Activated CD8-positive, alpha-beta memory T cell treated with anti-CD3 and anti-CD28 coated beads for 1 hour (primary cell): ENCODE measurements at places on chromosomes 12 and 14.
A peak's percentile ranks its signal among the peaks of the same experiment; 100 is the strongest.

DNA sequence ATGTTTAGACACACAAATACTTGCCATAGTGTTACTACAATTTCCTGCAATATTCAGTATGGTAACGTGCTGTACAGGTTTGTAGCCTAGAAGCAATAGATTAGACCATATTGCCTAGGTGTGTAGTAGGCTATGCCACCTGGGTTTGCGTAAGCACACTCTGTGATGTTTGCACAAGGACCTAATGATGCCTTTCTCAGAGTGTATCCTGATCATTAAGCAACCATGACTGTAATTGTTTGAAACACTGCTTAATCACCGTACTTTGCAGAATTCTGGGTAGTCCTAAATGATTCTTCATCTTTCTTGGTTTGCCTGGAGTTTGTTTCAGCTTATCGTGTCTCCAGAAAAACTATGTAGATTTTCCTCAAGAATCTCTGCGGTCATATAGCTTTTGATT, 11.2 kb upstream of the TCP11L2 start:
- DNase-seq: no peak

GRCh38 chr12:81245907-81246570, 168.2 kb downstream of the ACSS3 start:
- DNase-seq: no peak

DNA sequence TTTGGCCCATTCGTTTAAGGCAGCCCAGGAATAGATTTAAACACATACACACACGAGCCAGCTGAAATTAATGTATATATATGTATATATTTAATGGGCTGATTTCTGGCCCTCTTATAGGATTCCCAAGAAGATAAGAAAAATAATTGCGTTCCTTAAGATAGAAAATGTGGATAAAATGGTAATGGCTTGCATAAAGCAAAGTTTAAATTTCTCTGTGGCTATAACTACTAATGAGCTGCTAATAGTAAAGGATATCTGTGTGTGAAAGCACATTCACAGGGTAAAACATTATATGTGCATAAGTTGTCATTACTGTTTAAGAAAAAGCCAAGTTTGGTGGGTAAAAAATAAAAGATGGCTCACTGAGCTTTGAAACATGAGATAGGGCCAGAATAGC, 133.6 kb upstream of the AMIGO2 start:
- no peak for DNase-seq

GRCh38 chr12:88733008-88733407, 152.7 kb upstream of the KITLG start:
- DNase-seq: no peak

DNA sequence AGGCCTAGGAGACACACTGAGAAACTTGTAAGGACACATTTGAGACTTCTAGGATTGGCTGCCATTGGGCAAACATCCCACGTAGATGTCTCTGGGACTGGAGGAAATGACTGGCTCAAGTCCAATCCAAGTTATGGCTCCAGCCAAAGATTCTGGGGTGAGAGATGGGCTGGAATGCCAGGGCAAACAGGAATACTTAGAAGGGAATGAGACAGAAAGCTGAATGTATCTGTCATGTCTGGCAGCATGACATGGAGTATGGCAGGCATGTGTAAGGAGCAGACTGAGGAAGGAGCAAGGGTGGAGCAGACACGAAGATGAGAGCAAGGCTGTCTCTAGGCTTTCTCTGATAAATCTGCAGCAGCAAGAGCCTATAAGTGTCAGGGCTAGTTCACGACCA, 209.2 kb downstream of the PHLDA1 start:
- no peak for DNase-seq

- no peak for DNase-seq
Measured at GRCh38 chr12:6941782-6942181, 1.8 kb upstream of the RNU7-1 start.

GRCh38 chr12:114684098-114684869, at the start of gene TBX3:
TBX3 (minus strand) TSS chr12:114684175; CDS start chr12:114683200, 975 bp downstream.
- DNase-seq: peak; percentile 3

DNA sequence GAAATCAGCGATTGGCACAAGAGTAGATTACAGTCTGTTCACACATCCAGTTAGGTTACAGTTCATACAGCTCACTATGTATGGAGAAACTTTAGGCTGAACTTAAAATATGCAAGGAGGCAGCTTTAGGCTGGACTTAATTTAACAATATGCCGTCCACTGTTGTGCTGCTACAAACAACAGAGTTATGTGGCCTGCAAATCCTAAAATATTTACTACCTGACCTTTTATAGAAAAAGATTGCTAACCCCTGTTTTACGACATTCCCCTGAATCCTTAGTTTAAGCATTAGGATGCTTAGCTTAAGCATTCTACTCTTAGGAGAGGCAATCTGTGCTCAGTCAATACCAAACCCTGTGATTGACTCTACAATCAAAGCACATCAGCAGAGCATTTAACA, 50.9 kb downstream of the DAO start:
- no peak for DNase-seq

DNA sequence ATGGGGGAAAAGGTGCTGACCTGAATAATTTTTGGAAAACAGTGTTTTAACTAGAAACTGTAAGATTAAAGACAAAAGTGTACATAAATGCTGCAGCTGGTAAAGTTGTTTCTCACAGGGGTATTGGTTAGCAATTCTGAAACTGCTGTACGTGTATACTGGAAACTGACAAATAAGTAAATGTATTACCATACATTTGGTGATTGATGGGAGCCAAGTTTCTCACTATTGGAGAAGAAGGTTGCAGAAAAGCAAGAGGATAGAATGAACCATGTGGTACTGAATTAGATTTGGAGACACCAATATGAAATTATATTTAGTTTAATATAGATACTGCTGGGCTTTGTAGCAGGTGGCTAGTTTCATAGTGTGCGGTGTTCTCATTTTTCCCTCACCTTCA, 19.6 kb upstream of the FBXO33 start:
- no peak for DNase-seq

DNA sequence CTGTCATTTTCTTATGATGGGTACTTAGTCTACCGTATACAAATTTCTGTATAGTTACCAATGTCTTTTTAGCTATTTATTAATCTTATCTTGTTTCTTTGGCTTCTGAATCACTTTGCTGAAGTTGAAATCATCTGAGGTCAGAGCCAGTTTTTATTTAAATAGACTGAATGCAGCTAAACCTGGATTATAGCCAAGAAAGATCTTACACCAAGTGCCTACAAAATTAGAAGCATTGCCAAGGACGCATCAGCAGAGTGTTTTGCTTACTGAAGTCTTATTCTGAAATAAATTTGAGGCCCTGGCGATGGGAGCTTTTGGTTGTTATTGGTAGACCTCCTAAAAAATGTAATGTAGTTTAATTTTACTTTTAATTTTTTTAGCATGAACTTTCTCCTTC, 128.2 kb downstream of the RGS6 start:
- no peak for DNase-seq

GRCh38 chr12:128055567-128055966, 211.4 kb upstream of the TMEM132C start:
- DNase-seq: no peak

DNA sequence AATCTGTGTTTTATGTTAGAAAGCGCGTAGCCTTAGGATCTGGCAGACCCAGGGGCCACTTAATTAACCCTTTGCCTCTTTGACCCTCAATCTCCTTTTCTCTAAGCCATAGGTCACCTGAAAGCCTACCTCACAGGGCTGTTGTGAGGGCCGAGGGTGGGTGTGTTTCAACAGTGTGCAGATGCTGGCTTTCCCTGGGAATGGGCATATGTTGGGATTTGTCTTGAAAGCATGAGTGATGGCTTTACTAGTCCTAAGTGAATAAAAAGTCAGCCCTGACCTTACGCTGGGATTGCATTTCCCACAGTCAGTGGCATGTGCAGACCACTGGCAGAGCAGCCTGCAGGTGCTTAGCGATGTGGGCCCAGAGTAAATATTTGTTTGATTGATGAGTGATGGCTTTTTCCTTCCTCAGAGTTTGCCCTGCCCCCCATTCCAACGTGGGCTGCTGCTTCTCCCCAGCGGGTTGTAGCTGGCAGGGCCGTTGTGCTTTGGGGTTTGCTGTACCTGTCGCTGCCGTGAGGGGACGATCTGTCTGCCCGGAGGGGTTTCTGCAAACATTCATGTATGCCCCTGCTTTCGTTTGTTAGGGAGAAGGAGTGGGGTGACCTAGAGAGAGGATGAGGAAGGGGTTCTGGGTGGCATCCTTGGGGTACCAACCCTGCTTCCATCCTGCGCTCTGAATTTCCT, 31.5 kb downstream of the MEG3 start:
- no peak for DNase-seq

- DNase-seq: no peak
Measured at GRCh38 chr14:37592482-37593408, 2.3 kb downstream of the FOXA1 start.

- DNase-seq: no peak
Measured at GRCh38 chr14:43778937-43779639, 728.0 kb downstream of the FSCB start.

DNA sequence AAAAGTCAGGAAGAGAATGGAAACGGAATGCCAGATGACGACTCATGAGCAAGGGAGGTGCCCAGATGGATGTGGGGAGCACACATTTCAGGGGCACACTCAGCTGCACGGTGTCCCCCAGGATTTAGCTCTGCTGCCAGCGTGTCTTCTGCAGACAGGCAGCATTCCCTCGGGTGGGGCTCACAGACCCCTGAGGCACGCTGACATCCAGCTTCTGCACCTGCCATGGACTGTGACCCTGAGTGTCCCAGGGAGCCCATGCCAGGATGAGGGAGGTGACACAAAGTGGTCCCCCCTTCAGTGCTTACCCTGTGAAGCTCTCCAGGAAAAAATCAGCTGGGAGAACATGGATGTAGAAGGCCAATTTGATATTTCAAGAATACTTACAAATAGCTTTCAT, 84.2 kb downstream of the PIWIL1 start:
- DNase-seq: no peak

DNA sequence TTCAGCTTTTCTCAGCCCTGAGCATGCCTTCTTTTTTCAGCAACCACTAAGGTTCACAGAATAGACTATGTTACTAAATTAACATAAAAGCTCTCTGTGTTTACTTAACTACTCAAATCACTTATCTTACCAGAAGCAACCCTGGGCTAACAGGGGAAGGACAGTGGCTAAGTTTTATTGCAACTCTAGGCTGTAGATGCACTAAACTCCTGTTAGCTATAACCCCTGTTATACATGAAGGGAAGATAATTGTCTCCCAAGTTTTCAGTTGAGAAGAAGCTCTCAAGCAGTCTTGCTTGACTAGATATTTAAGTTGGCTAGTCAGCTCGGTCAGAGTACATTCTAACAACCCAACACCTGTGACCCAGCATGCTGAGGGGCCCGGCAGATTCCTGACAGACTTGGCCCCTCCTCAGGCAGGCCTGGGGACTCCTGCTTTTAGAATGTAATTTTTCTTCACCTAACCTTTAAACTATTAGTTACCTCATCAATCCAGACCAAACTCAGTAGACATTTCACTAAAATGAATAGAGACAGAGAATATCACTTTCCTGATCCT, 464.5 kb downstream of the EGLN3 start:
- DNase-seq: no peak

GRCh38 chr14:61328626-61329262, 7.4 kb downstream of the PRKCH start:
- DNase-seq: no peak

GRCh38 chr14:24741871-24742270, 107.9 kb upstream of the GZMB start:
- no peak for DNase-seq

- no peak for DNase-seq
Measured at GRCh38 chr14:91270619-91271018, 26.1 kb upstream of the GPR68 start.

GRCh38 chr12:109804820-109805761, 28.1 kb downstream of the TRPV4 start:
- DNase-seq: peak; percentile 46

DNA sequence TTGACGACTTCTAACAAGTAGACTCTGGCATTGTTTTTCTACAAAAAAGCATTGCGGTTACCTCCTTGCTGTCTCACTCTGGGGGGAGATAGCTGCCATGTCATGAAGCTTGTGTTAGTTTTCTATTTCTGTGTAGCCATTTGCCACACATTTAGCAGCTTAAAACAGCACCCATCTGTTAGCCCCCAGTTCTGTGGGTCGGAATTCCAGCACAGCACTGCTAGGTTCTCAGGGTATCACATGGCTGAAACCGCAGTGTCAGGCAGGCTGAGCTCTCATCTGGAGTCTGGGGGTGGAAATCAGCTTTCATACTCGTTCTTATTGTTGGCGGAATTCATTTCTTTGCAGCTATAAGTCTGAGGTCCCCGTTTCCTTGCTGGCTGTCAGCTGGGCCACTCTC, 19.9 kb upstream of the STXBP6 start:
- DNase-seq: no peak

- DNase-seq: no peak
Measured at GRCh38 chr12:118397708-118398440, 21.5 kb downstream of the SUDS3 start.

- DNase-seq: no peak
Measured at GRCh38 chr14:51356381-51356780, 116.3 kb downstream of the TMX1 start.

DNA sequence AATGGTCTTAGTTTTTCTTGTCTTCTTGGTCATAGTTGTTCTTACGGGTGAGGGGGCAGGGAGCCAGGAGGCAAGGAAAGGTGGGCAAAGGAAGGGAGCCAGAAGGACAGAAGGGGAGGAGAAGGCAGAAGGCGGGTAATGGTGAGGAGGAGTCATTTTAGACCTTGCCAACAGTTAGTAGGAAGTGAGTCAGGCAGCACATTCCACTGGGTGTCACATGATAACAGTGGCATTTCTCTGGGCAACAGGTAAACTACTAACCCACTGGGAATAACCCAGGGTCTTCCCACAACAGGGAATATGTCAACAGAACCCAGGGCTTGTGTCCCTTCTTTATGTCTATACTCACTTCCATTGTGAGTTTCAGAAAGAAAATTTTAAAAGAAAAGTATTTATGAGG, 127.6 kb downstream of the SLC8A3 start:
- no peak for DNase-seq

DNA sequence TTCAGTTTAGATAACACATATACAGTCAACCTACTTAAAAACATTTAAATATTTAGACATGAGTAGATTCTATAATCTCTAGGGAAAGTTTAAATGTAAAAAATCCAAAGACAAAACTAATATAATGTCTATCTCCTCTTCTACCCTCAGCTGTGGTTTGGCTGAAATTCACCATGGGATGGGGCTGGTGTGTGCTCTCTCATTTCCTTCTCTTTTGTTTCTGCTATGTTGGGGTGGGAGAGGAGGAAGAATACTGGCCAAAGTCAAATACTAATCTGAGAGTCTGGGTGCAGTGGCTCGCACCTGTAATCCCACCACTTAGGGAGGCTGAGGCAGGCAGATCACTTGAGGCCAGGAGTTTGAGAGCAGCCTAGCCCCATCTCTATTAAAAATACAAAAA, 1673.9 kb upstream of the SEL1L start:
- no peak for DNase-seq
